ENCODE measurements at places on chromosomes 1 and 21.

- DNase-seq: no peak
Observed at GRCh38 chr1:165234149-165234548, 122.4 kb downstream of the LMX1A start.

- DNase-seq: peak; percentile 41
Observed at GRCh38 chr1:46691997-46692790, 20.5 kb downstream of the TEX38 start.

DNA sequence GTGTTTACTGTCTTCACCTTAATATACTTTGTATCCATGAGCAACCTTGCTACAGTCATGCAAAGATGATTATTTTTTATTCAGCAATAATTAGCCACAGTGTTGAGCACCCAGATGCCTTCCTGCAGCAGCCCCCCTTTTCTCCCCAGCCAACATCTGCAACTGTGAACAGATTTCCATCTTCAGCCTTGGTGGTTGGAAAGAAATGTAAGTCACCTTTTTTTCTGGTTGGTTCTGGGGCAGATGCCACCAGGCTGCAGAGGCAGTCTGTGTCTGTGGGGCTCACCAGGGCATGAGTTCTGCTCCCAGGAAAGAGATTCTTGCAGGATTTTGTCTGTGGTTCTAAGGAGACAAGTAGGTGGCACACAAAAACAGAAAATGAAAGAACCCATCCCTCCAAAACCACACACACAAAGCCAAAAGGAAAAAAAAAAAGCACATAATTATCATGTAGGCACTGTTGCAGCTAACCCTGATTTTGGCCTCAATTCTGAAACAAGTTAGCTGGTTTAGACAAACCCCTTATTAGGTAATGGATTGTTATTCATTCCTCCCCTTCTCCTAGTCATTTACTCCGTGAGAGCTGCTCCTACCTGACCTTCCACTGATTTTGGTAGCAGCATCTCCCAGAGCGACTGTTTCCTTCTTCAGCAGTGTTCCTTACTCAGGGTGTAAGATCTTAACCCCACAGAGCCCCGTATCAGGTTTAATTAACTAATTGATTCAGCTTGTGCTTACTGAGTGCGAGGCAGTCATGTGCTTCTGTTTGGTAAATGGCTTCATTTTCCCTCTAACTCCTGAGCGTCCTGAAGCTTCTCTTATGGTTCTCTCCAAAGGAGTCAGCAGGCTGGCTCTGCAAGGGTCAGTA is 36.5 kb downstream of the GALNT2 start:
- DNase-seq: peak; percentile 41

- no peak for DNase-seq
Observed at GRCh38 chr21:46150491-46151121, 4.8 kb downstream of the FTCD start.

- no peak for DNase-seq
Observed at GRCh38 chr1:81174052-81174451, 626.7 kb upstream of the ADGRL2 start.

- DNase-seq: peak; percentile 83
Observed at GRCh38 chr1:24393892-24394291, 19.7 kb downstream of the STPG1 start.

DNA sequence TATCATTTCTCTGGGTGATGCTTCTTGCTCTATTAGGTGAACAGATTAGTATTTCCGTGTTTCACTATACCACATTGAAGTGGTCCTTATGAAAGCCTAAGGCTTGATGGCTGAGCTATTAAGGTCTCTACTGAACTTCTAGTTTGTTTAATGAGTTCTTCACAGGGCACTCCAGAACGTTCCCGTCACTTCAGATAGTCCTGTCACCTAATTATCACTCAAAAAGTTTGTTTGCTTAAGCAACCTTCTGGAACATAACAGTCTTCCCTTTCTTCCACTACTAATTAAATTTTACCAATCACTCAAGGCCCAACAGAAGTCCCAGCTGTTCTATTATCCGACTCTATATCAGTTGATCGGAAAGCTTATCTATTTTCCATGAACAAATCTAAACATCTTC is 104.6 kb upstream of the ZC3H11B start:
- no peak for DNase-seq

DNA sequence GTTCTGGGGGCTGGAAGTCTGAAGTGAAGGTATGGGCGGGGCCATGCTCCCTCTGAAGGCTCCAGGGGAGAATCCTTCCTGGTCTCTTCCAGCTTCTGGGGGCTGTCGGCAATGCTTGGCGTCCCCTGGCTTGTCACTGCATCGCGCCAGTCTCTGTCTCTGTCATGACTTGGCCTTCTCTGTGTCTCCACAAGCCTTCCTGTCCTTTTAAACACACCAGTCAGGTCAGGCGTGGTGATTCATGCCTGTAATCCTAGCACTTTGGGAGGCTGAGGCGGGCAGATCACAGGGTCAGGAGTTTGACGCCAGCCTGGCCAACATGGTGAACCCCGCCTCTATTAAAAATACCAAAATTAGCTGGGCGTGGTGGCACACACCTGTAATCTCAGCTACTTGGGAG is 125.3 kb downstream of the ACTL8 start:
- no peak for DNase-seq

GRCh38 chr1:2542246-2542915 is 12.3 kb upstream of the HES5 start:
- no peak for DNase-seq

DNA sequence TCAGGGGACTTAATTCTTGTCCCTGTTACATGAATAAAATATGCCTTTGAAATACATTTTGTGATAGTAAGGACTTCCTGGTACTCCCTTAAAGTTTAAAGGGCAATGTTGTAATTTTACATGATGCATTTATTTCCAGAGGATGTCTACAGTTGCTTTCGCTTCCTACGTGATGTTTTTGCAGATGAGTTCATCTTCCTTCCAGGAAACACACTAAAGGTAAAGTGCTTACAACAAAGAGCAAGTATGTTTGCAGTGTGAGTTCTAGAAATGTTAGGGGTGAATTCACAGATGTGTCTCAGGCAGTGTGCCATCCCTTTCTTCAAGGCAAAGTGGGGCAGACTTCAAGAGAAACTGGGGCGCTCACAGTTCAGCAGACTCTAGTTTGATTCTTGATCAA is 31.2 kb downstream of the GNPAT start:
- DNase-seq: no peak

DNA sequence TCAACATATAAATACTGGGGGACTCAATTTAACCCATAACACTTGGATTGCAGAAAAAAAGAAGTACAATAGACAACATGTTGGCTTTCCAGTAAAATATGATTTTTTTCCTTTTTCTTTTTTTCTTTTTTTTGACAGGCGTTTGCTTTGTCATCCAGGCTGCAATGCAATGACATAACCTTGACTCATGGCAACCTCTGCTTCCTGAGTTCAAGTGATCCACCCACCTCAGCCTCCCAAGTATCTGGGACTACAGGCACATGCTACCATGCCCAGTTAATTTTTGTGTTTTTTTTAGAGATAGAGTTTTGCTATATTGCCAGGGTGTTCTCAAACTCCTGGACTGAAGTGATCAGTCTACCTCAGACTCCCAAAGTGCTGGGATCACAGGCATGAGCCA is 1512.0 kb upstream of the PRMT6 start:
- DNase-seq: peak; percentile 43

GRCh38 chr1:39759436-39759726 is 11.8 kb downstream of the OXCT2 start:
- DNase-seq: peak; percentile 9

DNA sequence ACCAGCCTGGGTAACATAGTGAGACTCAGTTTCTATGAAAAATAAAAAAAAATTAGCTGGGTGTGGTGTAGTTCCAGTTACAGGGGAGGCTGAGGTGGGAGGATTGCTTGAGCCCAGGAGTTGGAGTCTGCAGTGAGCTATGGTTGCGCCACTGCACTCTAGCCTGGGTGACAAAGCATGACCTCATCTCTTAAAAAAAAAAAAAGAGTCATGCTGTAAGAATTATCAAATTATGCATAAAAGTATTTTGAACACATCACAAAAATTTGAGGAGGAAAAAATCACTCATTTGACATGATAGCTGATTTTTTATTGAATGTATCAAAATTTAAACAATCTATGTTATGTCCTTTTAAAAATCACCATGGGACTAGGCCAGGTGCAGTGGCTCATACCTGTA is 17.8 kb downstream of the CCDC30 start:
- DNase-seq: no peak

DNA sequence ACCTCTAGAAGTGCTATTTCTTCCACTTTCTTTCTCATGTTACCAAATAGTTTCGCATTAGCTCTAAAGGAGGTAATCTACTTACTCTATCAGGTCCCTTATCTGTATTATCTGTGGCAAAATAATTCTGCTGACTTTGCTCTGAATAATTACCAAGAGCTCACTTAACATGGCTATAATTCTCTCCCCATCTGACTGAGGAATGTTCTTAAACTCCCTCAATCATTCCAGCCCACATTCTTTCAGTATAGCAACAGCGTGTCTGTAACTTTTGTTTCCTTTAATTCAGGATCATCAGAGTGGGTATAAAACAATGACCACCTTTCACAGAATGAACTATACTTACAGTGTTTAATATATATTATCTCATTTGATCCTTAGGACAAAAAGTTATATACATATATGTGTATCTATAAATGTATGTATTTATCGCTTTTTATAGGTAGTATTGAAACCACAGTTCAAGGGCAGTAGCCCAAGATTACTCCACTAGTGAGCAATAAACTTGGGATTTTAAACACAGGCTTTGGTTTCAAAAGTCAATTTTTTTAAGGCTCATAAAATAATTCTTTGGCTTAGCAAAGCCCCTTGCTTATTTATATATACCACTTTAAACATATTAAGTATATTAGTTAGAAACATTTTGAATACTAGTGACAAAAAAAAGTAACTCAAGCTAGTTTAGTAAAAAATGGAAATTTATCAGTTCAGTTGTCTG is 36.1 kb upstream of the ST6GALNAC3 start:
- peak; percentile 45 for DNase-seq

- DNase-seq: peak; percentile 96
Observed at GRCh38 chr1:100597061-100597741, 59.3 kb downstream of the GPR88 start.

DNA sequence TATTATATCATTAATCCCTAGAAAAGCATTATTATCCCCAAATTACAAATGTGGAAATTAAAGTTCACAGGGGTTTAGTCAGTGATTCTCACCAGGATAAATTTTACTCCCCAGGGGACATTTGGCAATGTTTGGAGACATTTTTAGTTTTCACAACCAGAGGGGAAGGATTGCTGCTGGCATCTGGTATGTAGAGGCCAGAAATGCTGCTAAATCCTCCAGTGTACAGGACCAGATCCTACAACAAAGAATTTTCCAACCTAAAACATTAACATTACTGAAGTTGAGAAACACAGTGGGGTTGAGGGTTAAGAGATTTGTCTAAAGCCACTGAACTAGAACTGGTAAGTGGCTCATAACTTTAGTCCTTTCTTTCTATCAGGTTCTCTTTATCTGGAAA is 162.0 kb upstream of the SYT6 start:
- DNase-seq: peak; percentile 85

- DNase-seq: no peak
Observed at GRCh38 chr1:7482772-7483495, 288.2 kb upstream of the VAMP3 start.

GRCh38 chr1:239456788-239457187 is 70.4 kb downstream of the CHRM3 start:
- DNase-seq: no peak

- peak; percentile 91 for DNase-seq
Observed at GRCh38 chr1:204294357-204294756, 65.4 kb downstream of the PLEKHA6 start.

GRCh38 chr21:15134701-15135470 is 70.1 kb upstream of the NRIP1 start:
- no peak for DNase-seq

- no peak for DNase-seq
Observed at GRCh38 chr1:60102267-60103061, 28.9 kb upstream of the C1orf87 start.

DNA sequence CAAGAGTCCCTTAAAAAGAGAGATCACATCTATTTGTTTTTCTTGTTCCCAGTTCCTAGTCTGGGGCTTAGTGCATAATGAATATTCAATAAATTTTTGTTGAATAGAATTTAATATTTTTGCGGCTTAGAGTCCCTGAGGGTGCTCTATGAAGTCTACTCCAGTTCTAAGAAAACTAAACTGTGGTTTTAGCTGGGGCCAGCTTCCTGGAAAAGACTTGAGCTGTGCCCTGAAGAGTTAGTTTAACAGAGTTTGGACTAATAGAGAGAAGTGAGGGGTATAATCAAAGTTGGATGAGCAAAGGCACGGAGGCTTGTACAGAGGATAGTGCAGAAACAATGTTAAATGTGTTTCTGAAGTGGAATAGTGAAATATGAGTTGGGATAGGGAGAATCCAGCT is 168.9 kb downstream of the FASLG start:
- DNase-seq: no peak

DNA sequence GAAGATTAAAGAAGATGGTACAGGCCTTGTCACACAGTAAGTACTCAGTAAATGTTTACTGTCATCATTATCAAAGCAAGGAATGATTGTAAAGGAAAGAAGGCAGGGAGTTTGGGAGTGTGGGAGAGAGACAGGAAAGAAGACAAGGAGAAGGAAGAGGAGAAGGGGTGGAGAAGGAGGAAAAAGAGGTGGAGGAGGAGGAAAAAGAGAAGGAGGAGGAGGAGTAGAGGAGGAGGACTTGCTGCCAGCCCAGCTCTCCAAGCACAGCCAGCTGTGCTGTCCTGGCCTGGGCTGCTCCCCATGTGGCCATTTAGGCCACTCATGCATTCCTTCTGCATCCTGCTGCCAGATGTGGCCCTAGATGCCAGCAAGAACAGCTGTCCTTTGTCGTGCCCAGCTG is 7.5 kb upstream of the DISP3 start:
- no peak for DNase-seq

GRCh38 chr1:76198452-76198851 is 123.9 kb downstream of the ST6GALNAC3 start:
- peak; percentile 6 for DNase-seq

- DNase-seq: no peak
Observed at GRCh38 chr1:38134294-38134755, 87.7 kb upstream of the POU3F1 start.

GRCh38 chr1:161192476-161193465 is 6.1 kb downstream of the ADAMTS4 start:
- peak; percentile 75 for DNase-seq

- no peak for DNase-seq
Observed at GRCh38 chr1:199452627-199453026, 574.9 kb upstream of the NR5A2 start.

GRCh38 chr1:168031627-168032026 is 94.8 kb upstream of the MPC2 start:
- no peak for DNase-seq

DNA sequence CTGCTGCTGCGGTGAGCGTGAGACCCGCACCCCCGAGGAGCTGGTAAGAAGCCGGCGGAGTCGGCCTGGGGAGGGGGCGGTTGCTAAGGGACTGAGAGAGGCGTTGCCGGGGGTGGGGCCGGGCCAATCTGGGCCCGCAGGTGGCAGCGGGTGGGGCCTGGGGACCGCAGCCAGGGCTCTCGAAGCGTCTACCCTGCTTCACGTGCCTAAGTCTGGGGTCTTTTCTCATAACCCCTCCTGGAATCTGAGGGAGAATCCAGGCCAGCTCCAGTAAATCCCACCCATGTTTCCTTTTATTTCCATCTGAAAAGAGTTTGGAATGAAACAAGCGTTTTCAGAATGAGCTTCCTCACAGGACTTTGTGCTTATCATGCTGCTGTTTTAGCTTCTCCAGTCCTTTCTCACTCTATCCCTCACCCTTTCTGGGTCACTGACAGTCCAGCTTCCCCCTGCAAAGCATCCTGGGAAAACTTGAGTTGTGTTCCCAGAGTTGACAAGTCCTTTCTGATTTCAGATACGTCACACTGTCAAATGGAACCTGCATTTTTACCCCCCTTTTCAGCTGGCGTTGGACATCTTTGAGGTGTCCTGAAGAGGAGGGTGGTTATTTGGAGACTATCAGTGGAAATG is 431 bp downstream of the CLCN6 start:
- DNase-seq: peak; percentile 29
